ENCODE measurements at places on chromosomes 6 and 20.
A peak's percentile ranks its signal among the peaks of the same experiment; 100 is the strongest.

DNA sequence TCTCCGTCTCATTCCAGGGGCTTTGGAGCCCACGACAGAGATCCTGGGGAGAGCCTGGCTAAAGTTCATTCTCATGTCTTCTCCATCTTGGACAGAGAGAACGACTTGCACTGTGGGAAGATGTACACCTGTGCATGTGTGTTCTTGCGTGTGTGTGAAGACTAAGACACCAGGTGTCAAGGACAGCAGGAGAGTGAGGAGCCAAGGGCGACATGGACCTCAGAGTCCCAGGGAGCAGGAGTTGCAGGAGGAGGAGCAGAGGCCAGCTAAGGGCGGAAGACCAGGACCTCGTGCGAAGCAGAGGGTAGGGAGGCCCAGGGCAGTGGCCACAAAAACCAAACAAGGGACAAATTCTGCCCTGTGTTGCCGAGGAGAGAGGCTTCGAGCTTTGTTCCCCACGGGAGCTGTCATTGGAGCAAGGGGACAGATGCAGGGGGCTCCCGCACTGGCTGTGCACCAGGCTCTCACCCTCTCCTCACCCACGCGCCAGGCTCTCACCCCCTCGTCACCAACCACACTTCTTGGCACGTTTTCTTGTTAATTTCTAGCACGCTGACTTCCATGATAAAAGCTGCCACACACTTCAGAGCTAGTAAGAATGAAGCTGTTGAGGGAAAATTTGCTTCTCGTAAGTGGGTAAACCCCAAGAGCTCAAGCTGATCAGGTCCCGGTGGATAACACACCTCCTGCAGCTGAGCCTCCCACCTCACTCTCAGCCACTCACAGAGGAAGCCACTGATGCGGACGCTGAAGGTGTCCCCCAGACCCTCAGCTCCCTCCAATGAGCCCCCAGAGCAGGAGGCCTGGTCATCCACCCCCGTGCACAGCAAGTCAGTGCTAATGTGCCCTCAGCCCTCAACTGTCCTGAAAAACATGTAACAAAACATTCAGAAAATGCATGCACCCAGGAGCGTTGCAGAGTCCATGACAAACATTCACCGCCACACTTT lies 62.6 kb downstream of the DLL1 start:
- no peak for DNase-seq

DNA sequence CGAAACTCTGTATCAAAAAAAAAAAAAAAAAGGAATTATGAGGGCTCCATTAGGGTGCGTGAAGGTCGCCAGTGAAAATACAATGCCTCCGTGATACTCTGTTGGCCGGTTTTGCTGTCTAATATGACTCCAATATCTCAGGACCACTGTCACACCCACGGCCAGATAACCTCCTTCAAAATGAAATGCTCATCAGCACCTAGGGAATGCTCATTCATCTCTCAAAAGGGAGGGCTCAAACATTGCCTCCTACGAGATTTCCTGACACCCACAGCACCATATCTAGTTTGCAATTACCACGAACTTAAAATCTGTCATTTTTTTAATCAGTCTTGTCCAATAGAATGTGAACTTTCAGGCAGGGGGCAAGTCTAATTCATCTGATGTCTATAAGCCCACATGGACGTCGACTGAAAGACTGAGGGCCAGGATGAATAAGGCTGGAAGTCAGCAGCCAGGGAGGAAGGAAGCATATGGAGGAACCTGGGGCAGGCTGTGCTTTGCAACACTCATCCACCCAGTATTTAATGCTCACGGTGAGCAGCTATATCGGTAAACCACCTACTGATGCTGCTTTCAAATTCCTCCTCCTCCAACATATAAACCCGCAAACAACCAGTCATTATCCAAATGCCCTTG lies 42.8 kb downstream of the MAP3K5 start:
- DNase-seq, result no peak

- no peak for DNase-seq
Observed at GRCh38 chr6:112639391-112639831, 292.3 kb downstream of the RFPL4B start.

- DNase-seq, result no peak
Observed at GRCh38 chr20:25327521-25328235, 63.0 kb downstream of the ABHD12 start.

DNA sequence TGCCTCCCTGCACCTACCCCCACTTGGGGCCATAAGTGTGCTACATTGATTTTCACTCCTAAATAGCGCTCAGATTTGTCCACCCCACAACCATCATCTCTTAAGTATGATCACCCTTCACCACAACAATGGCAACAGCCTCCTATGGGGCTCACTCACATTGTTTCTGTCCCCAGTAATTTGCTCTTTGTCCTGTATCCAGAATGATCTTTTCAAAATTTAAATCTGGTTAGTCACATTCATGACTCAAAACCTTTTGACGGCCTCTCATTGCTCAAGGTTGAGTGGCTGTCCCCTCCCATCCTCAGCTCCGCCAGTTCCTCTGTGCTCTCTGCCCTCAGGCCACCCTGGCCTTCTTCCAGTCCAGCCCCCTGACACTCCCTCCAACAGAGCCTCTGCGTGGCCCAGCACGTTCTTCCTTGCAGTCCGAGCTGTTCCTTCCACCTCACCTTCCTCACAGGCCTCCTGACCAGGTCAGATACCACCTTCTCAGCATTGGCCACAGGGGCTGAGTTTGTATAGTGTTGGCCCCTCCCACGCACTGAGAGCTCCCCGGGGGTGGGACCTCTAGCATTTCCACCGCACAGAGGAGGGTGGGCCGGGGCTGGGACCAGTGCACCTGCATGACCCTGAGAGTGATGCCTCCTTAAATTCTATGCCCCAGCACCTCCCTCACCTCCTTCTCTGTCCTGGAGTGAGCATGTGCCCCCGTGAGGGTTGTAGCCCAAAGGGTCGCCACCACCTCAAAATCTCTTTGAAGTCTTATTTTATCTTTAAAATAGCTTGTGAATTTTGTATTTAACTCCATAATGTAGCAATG lies 2.4 kb upstream of the PPP1R3G start:
- no peak for DNase-seq

DNA sequence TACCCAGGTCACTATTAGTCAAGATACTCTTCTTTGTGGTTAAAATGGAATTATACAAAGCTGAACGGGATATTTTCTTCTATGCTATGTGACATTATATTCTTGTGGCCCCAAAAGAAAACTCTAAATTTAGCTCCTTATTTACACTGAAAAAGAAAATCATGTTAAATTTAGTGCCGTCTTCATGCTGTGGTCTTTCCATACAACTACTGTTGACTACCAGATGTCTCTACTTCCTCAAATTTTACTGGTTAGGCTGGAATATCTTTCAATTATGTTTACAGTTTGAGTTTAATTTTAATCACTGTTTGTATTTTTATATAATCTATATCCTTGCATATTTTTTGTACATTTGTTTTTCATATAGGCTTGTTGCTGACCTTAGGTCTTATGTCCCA lies 95.6 kb upstream of the FOXO3 start:
- DNase-seq, result no peak

- DNase-seq, result no peak
Observed at GRCh38 chr6:156701966-156702365, 75.2 kb upstream of the ARID1B start.

DNA sequence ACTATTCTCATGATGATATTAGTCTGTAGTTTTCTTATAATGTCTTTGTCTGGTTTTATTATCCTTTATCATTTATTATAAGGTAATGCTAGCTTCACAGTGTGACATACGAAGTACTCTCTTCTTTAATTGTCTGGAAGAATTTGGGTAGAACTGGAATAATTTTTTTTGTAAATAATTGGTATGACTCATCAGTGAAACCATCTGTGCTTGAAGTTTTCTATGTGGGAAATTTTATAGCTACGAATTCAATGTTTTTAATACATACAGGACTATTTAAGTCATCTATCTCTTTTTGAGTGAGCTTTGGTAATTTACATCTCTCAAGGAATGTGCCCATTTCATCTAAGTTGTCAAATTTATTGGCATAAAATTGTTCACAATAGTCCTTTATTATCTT lies 86.3 kb downstream of the SOD2 start:
- no peak for DNase-seq

DNA sequence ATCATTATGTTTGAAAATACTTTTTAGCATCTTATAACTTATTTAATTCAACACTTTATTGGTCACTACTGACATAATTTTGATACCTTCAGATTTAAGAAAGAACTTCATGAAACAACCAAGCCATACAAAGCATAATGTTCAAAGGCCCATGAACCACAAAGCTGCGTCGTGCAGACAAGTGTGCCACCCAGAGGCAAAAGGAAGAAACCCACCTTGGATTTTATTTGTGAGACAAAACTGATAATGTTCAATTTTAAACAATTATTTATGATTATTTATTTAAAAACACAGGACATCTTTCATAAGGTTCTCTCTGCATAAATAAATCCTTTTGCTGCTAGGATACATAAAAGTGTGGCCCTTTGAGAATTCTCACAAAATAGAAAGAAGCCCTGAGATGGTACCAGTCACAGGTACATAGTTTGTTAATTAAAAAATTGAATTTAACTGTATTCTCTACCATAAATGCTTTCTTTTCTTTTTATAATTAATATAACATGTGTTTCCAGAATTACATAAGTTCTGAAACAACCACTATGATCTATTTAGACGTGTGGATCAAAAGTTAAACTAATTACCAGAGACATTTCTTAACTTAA lies 143.7 kb downstream of the RALGAPA2 start:
- DNase-seq, result no peak

DNA sequence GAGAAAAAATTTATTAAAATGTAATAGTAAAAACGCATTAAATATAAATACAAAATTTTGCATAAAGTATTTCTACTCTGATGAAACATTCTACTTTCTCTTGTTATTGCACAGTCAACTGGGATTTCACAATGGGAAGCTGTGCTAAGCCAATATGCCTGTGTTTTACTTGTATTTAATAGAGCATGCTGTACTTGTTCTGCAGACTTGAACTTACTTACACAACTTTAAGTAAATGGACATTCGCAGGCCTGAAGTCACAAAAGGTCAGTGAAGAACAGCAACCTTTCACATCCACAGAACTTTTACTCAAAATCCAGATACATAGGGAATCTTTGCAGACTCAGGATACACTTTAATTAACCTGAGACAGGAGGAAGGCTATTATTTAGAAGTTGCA lies 409.5 kb downstream of the BTBD3 start:
- DNase-seq, result no peak

GRCh38 chr6:147217840-147218404 lies 13.7 kb downstream of the STXBP5 start:
- DNase-seq, result no peak

- peak; percentile 30 for DNase-seq
Observed at GRCh38 chr6:131629651-131630050, 1.6 kb upstream of the MED23 start.

GRCh38 chr6:38762848-38763247 lies 47.7 kb downstream of the DNAH8 start:
- no peak for DNase-seq
